B cell (primary cell): ENCODE measurements at places on chromosomes 4 and X. TPM values are rescaled to one million over a fixed set of nuclear protein-coding genes. Genes with fewer than 3 reads are reported as not detected.

GRCh38 chrX:135328421-135329005 is 19.2 kb downstream of the ETDC start:
- no peak for DNase-seq

DNA sequence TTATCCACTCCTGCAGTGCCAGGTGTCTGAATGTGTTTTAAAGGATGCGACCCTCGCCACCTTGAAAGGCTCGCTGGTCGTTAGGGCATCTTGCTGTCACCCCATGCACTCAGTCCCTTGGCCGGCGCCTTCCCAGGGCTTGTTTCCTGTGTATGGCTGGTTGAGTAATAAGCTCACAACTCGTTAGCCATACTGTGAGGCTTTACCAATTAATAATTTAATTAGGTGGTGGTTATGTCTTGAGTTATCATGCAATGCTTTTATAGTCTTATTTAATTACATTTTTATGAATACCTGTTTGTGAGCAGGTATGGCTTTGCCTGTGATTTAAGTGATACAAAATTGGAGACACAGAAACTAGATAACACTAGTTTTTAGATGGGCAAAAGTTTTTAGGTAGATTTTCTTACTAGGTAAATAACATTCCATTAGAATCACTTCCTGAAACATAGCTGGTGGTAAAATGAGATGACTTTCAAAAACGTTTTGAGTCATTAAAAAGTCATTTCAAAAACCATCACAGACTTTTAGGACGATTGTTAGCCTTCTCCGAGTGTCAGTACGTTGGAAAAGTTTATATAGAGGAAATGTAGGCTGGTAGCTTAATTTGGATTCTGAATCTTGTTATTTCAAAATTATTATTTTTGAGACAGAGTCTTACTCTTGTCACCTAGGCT is 18.2 kb downstream of the PTTG2 start:
- no peak for DNase-seq

GRCh38 chr4:25484243-25484721 is 107.2 kb downstream of the ANAPC4 start:
- no peak for DNase-seq

DNA sequence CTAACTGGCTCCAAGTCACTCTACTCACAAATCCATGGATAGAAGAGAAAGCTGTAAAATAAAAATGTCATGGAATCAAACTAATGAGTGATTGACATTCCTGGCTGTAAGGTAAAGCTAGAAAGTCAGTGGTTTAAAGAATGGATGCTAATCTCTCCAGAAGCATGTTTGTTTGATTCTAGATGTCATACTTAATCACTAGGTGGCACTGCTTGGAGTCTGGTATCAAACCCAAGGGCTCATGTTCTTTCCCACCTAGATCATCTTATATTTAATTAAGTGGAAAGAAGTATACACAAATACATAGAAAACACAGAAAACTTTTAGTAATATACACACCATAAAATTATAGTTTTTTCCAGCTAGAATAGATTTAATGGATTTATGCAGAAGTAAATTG is 2666.6 kb downstream of the PCDH7 start:
- no peak for DNase-seq

AIMP1 gene
- 42.0 and 49.7 TPM in 2 replicates for total RNA-seq

HDAC8 gene
- total RNA-seq: 41.9 and 47.0 TPM in 2 replicates

DNA sequence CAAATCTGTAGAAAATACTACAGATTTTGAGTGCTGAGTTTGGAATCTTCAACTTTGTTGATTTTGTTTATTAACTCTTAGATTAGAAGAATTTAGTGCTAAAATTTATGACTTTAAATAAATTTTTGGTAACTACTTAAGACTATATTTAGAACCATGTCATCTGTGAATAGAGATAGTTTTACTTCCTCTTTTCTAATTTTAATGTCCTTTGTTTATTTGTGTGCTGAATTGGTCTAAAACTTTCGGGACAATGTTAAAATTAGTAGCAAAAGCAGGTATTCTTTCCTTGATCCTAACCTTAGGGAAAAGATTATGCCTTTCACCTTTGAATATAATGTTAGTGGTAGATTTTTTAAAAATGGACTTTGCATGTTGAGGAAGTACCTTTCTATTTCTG is 119.7 kb upstream of the CXorf51A start:
- no peak for DNase-seq

DNA sequence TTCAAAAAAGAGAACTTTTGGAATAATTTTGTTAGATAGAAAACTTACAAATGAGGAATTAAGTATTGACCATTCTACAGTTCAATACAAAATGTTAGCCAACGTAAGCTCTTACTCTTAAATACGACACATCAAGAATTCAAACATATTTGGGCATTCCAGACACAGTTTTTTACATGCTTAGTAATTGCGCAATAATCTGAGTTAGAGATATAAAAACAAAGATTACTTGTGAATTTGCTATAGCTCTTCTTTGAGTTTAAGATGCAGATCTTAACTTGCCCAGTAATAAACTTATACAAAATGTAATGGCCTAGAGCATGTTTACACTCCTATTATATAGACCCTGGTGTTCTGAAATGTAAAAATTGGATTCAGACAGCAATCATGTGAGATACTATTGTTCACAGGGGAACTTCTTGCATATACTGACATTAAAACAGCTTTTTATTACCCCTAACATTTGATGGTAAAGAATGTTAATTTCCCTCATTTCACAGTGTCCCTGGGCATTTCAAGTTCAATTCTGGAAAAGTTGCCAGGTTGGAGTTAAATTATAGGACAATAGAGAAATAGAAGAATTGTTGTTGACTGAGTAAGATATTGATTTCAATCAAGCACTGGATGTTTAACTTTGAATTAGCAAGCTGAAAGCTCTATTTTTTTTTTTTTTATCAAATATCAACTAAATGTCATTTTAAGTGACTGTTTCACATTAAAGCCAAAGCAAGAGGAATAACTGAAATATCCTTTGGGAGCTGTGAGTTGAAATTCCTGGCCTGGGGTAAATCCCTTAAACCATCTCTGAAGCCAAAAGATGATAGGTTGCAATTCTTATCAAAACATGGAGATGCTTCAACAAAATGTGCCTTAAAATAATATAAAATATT is 910 bp downstream of the HPGDS start:
- no peak for DNase-seq

NEXMIF gene
- 2.3 and 2.5 TPM in 2 replicates for total RNA-seq

DNA sequence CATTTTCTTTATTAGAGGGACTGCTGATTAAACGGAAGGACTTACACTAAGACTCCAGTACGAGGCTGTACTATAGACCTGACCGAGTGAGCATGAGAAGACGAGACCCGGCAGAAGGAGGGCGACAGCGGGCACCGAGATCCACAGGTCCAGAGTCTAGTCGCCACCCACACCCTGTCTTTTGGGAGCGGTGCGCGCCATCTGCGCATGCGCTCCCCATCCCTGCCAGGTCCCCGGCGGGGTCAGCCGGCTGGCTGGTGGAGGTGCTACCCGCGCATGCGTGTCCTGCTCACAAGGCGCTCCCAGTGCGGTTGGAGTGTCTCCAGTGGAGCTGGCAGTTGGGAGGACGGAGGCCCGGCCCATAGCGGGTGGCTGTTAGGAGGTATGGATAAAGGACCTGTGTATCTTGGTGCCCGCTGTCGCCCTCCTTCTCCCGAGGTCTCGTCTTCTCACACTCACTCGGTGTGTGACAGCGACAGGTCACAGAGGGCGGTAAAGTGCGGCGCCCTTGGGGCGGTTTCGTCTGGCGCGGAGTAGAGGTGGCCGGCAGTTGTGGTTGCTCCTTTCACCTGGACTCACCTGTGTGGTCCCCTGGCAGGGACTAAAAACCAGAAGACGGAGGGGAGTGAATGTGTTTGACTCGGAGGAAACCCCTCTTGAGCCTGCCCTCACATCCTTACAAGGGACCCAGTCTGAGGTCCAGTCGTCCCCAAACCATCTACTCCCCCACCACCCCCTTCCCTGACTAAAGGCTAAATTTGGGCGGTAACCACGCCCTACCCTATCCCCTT is 7.6 kb upstream of the HSD17B10 start:
- DNase-seq: peak; percentile 79

CXorf51A gene
- not detected in 2 replicates for total RNA-seq

GRCh38 chr4:58042176-58042575 is 932.0 kb upstream of the IGFBP7 start:
- no peak for DNase-seq

DNA sequence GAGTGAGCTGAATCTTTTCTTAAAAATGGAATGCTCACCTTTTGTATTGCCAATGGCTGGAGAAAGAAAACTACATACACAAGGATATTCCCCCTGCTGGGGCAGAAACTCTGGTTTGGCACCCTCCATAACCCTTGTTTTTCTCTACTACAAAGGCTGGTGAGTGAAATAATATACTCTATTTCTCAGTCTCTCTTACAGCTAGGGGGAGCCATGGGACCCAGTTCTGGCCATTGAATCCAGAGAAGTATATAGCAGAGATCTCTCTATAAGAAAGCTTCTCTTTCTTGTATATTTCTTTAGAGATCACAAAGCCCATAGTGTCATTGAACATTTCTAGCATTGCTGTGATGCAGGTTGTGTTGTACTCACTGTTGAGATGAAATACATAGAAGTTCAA is 49.8 kb downstream of the SMPX start:
- no peak for DNase-seq

DNA sequence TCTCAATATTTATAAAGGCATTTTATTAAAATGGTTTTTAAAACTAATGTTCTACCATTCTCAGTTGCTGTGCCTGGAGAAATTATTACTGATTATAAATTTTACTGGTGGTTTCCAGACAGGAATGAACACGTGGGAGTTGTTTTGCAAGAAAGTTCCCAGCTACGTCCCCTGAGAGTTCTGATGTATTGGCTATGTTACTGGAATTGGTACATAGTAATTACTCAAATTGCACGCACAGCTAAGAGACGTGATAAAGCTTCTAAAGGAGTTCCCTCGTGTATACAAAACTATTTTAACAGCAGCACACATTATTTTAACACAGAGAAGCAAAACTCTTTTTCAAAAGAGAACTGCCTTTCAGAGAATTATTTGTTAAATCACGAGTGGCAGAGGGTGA is 292.2 kb downstream of the NLGN4X start:
- no peak for DNase-seq

FGFBP1 gene
- not detected in 2 replicates for total RNA-seq

DNA sequence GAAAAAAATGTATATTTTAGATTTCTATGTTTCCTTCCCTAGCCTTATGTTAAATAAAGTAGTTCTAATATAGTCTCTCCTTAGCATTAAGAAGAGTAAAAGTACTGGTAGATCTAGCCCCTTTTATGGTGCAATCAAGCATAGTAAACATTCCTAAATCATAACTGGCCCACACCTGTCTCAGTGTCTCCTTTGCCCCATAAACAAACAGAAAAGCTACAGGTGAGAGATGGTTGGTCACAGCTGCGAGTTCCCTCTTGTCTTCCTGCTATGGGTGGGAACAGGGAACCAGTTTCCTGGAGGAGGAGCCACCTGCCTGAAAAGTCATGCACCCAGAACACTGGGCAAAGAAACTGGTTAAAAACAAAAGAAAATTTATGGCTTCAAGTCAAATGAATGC is 16.6 kb downstream of the SOWAHB start:
- no peak for DNase-seq

DRD5 gene
- total RNA-seq: not detected in 2 replicates

GRCh38 chrX:24619647-24620046 is 27.5 kb downstream of the PCYT1B start:
- no peak for DNase-seq

NCAPG gene
- 0.44 and 0.84 TPM in 2 replicates for total RNA-seq

- no peak for DNase-seq
Measured at GRCh38 chrX:105317117-105317516, 96.6 kb upstream of the TEX13A start.

XKRX gene
- total RNA-seq: 4.9 and 5.4 TPM in 2 replicates

DNA sequence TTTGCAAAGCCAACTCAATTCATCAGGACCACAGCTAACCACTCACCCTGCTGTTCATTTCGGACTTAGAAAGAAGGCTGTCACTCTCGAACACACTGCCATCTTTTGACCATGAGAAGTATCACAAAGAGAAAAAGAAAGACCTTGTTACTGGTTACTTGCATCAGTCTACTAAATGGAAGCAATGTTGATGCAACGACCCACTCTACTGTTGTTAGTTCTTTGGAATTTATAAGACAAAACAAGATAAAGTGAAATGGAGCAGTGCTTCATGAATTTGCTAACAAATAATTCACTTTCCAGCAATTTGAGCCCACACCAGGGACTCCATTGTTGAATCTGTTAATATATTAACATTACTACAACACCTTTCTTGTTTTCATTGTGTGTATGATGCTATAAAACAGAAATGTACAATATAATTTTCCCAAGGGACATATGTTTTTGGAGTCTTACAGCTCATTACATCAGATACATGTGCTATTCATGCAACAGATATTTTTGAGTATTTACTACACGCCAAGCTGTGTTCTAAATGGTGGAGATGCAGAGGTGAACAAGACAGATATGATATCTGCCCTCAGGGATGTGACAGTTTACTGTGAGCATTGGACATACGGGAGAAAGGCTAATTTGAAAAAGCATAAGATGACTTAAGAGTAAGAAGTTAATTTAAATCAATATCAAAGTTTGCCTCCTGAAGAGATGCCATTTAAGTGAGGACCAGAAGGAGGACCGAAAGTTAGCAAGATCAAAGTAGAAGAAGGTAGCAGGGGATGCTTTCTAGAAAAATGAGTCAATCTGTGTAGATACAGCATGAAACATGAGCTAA is 87.2 kb downstream of the AREG start:
- peak; percentile 66 for DNase-seq
